ENCODE measurements at places on chromosomes 13 and 19. TPM values are rescaled to one million over a fixed set of nuclear protein-coding genes. Genes with fewer than 3 reads are reported as not detected.

CELF5 gene
- 0.08 TPM for total RNA-seq

ATXN8OS gene
- not detected for total RNA-seq

OSCAR gene
- 1.2 TPM for total RNA-seq

PRR12 gene
- 1.1 TPM for total RNA-seq

All from smooth muscle cell of the coronary artery (primary cell).